Sigmoid colon (tissue), 7 donors: ENCODE measurements at places on chromosomes 3 and 15. TPM values are rescaled to one million over a fixed set of nuclear protein-coding genes. Genes with fewer than 3 reads are reported as not detected.
A peak's percentile ranks its signal among the peaks of the same experiment; 100 is the strongest.

The ZNF860 gene
- 0.28 TPM for total RNA-seq

GRCh38 chr15:99917252-99917651 is 184.0 kb upstream of the LYSMD4 start:
- no peaks in the 10 kb centered on the region for H3K27me3 ChIP-seq
- no peak overlapping the region for H3K27ac ChIP-seq
- H3K4me3 ChIP-seq = no peak overlapping the region
- DNase-seq = no peak
- peaks cover 3% of the 10 kb centered on the region for H3K4me1 ChIP-seq

The SLC6A11 gene
- not detected for total RNA-seq

The ALDH1L1 gene
- total RNA-seq = 32.0 TPM

The ISLR gene
- total RNA-seq = 97.0 TPM

- DNase-seq = no peak
- no peaks in the 10 kb centered on the region for H3K4me1 ChIP-seq
- no peak overlapping the region for H3K4me3 ChIP-seq
- H3K27me3 ChIP-seq = no peaks in the 10 kb centered on the region
Observed at GRCh38 chr15:91679447-91679846, 174.1 kb upstream of the SLCO3A1 start.

DNA sequence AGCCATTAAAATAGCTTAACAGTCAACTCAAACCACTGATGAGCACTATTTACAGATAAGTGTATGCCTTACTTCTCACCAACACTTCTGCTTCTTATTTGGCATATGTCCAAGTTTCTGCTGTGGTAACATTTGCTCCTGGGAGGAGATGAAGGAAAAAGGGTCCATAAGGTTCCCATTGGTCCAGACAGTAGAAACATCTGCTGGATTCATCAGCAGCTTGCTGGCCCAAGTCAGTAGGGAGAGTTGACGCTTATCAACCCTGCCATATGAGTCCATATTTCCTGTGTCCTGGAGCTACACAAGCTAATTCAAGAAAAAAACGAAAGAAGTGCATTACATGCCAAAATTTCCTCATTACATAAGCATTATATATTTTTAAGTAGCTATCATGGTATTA is 824.5 kb downstream of the CADM2 start:
- H3K27ac ChIP-seq = no peak overlapping the region
- no peak overlapping the region for H3K4me3 ChIP-seq
- no peaks in the 10 kb centered on the region for H3K27me3 ChIP-seq
- H3K36me3 ChIP-seq = no peaks in the 10 kb centered on the region

The CLDN18 gene
- total RNA-seq = not detected

DNA sequence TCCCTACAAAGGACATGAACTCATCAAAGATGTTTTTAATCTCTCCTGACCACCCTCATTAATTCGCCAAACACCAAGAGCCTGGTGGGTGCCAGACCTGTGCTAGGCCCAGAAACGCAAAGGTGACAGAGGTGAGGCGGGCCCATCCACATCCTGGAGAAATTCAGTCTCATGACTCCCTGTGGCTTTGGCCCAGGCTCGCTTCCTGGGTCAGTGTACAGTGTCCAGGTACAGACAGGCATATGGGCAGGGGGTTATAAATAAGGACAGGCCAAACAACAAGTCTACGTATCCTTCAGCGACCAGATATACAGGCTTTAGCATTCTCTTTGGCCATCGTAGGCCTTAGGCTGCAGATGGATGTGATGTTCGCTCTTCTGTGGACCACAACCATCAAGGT is 945 bp upstream of the PLA2G4F start:
- no peaks in the 10 kb centered on the region for H3K27me3 ChIP-seq
- no peak for DNase-seq
- peaks cover 33% of the 10 kb centered on the region for H3K36me3 ChIP-seq
- H3K4me1 ChIP-seq = no peaks in the 10 kb centered on the region

DNA sequence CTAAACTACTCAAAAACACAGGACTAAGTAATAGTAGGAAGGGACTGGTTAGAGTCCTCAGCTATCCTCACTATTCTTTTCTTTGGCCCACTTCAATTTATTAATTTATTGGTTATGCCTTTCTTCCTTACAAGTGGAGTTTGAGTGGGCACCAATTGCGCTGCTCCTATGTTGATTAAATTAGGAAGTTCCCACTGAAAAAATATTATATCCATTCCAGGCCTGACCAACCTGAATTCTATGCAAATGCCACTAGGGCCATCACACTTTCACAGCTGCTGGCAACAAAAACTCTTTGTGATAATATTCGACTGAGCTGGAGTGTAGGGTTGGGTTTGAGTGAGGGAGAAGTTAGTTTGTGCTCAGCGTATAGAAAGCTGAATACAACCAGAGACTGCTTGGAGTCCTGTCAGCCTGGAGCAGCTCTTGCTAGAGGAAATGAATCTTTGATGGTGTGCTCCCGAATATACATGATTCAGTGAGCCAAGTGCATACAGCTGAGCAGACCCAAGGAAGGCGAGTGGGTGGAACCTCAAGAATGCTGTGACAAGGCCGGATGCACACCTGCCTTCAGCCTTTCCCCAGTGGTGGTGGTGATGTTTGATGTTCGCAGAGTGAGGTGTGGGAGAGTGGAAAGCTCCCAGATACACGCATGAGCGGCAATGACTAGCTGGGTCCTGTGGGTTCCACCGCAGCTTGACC is 1.5 kb downstream of the ARHGEF3 start:
- no peaks in the 10 kb centered on the region for H3K36me3 ChIP-seq
- H3K4me3 ChIP-seq = peak overlapping the region; percentile 72
- H3K27me3 ChIP-seq = no peaks in the 10 kb centered on the region
- DNase-seq = no peak

- H3K4me1 ChIP-seq = peaks cover 23% of the 10 kb centered on the region
- peak overlapping the region; percentile 91 for H3K27ac ChIP-seq
- peak; percentile 65 for DNase-seq
- H3K4me3 ChIP-seq = peak overlapping the region; percentile 80
- H3K27me3 ChIP-seq = no peaks in the 10 kb centered on the region
Observed at GRCh38 chr3:196431181-196432136, 768 bp downstream of the UBXN7 start.

DNA sequence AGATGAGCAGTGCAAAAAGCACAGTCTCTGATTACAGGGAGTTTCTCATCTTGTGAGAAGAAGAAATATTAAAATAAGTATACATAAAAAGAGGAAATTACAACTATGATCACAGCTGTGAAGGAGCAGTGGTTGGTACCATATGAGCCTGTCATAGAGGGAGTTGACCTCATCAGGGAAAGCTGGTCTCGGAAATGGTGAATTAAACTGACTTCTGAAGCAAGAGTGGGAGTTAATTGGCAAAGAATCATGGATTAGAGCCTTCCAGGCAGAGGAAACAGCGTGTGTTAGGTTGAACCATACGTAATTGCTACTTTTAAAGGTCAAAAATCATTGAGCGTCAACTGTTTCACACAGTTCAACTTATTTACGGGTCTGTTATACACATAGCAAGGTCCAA is 539.1 kb downstream of the EDEM1 start:
- DNase-seq = no peak
- H3K27me3 ChIP-seq = no peaks in the 10 kb centered on the region
- no peaks in the 10 kb centered on the region for H3K36me3 ChIP-seq
- H3K4me1 ChIP-seq = no peaks in the 10 kb centered on the region
- no peak overlapping the region for H3K27ac ChIP-seq
- H3K4me3 ChIP-seq = no peak overlapping the region

- no peaks in the 10 kb centered on the region for H3K4me1 ChIP-seq
- DNase-seq = no peak
- H3K4me3 ChIP-seq = no peak overlapping the region
- H3K27me3 ChIP-seq = no peaks in the 10 kb centered on the region
- H3K36me3 ChIP-seq = no peaks in the 10 kb centered on the region
- no peak overlapping the region for H3K27ac ChIP-seq
Observed at GRCh38 chr15:38905632-38906031, 341.0 kb upstream of the RASGRP1 start.

GRCh38 chr15:34737477-34737876 is 17.3 kb downstream of the GJD2 start:
- H3K4me1 ChIP-seq = no peaks in the 10 kb centered on the region
- no peak overlapping the region for H3K27ac ChIP-seq
- H3K36me3 ChIP-seq = no peaks in the 10 kb centered on the region

- H3K27me3 ChIP-seq = no peaks in the 10 kb centered on the region
- H3K36me3 ChIP-seq = no peaks in the 10 kb centered on the region
- DNase-seq = no peak
- no peak overlapping the region for H3K27ac ChIP-seq
Observed at GRCh38 chr15:91456921-91457320, 356.9 kb downstream of the SV2B start.

DNA sequence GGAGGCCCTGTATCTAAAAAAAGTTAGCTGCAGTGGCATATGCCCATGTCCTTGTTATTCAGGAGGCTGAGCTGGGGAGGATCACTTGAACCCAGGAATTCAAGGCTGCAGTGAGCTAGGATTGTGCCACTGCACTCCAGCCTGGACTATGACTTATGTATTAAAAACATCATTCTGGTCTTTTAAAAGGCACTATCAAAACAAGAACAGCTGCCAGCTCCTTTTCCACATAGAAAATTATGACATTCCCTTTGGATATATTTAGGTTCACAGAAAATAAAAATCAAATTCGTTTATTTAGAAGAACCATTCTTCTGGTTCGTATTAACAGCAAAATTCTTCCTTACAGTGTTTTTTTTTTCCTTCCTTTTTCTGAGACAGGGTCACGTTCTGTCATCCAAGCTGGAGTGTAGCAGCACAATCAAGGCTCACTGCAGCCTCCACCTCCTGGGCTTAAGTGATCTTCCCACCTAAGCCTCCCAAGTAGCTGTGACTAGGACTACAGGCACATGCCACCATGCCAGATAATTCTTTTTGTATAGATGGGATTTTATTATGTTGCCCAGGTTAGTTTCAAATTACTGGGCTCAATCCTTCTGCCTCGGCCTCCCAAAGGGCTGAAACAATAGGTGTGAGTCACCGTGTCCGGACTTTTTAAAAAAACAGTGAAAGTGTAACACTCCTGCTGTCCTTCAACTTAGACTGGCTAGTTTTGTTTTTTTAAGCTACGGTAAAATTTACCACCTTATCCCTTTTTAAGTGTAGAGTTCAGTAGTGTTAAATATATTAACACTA is 13.9 kb downstream of the ICE2 start:
- no peak overlapping the region for H3K27ac ChIP-seq
- no peak for DNase-seq
- peaks cover 87% of the 10 kb centered on the region for H3K36me3 ChIP-seq
- no peaks in the 10 kb centered on the region for H3K4me1 ChIP-seq

- no peaks in the 10 kb centered on the region for H3K4me1 ChIP-seq
- no peak for DNase-seq
- H3K4me3 ChIP-seq = no peak overlapping the region
- H3K27me3 ChIP-seq = no peaks in the 10 kb centered on the region
- H3K36me3 ChIP-seq = no peaks in the 10 kb centered on the region
Observed at GRCh38 chr3:53753518-53754183, 92.6 kb downstream of the CHDH start.

GRCh38 chr3:134694466-134694865 is 43.6 kb upstream of the KY start:
- no peak overlapping the region for H3K4me3 ChIP-seq
- H3K27ac ChIP-seq = no peak overlapping the region
- H3K36me3 ChIP-seq = no peaks in the 10 kb centered on the region

DNA sequence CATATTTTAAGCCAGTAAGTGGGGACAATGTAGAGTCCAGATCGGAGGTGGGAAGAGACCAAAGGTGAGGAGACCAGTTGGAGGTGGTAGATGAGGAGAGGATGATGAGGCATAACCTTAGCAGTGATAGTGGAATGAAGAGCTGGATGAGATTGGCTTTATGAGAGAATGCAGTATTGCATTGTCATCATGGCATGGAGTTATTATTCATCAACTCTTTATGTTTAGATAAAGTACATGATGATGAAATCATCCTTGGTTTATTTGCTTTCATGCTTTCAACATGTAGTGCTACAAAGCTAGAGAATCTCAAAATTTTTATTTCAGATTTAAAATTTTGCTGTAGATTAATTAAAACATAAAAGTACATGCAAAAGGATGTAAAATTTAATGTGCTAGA is 64.0 kb downstream of the PPM1L start:
- DNase-seq = no peak
- no peaks in the 10 kb centered on the region for H3K27me3 ChIP-seq

The SPINK8 gene
- total RNA-seq = not detected

- no peaks in the 10 kb centered on the region for H3K27me3 ChIP-seq
- H3K27ac ChIP-seq = no peak overlapping the region
- H3K4me1 ChIP-seq = peaks cover 5% of the 10 kb centered on the region
- no peak overlapping the region for H3K4me3 ChIP-seq
Observed at GRCh38 chr3:141305436-141305835, 62.9 kb upstream of the ZBTB38 start.

GRCh38 chr3:155283092-155284056 is 10.1 kb downstream of the STRIT1 start:
- no peak overlapping the region for H3K27ac ChIP-seq
- H3K4me3 ChIP-seq = no peak overlapping the region
- no peaks in the 10 kb centered on the region for H3K27me3 ChIP-seq
- no peaks in the 10 kb centered on the region for H3K4me1 ChIP-seq
- no peaks in the 10 kb centered on the region for H3K36me3 ChIP-seq
- no peak for DNase-seq

DNA sequence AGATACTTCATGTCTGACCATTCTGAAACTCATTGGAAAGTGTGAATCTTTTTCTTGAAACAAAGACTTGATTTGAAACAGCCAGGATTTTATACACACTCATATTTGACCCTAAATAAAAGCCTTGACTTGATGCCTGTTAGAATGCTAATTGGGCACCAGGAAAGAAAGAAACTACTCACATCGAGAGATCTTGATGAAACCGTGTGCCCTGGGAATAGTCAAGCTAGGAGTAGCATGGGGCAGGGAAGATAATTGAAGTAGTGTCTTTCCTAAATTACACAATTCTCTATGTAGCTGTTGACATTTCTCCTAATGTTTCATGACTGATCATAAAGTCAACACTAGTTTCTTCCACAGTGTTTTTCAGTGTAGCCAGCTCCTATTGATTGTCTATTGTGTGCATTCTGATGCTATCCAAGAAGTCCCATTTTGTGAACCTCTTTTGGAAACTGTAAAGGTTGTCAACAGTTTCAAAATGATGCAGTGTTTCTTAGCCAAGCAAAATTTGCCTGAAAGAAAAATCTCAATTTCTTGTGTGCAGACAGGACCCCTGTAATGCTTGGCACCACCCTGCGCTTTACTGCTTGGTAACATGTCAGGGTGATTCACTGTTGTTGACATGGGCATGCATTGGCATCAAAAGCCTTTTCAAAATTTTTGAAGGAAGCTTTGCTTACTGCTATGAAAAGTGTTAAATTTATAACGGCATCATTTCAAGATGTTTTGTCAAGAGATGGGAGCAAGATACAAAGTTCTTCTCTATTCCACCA is 52.5 kb upstream of the OTOL1 start:
- no peak overlapping the region for H3K4me3 ChIP-seq
- H3K4me1 ChIP-seq = no peaks in the 10 kb centered on the region
- H3K27me3 ChIP-seq = no peaks in the 10 kb centered on the region
- H3K36me3 ChIP-seq = no peaks in the 10 kb centered on the region
- no peak for DNase-seq
- H3K27ac ChIP-seq = no peak overlapping the region

The SLC22A14 gene
- not detected for total RNA-seq
